ENCODE measurements at places on chromosomes 3 and 15.

- no peak for DNase-seq
Observed at GRCh38 chr3:122233101-122233952, 49.9 kb downstream of the CASR start.

- DNase-seq = peak; percentile 55
Observed at GRCh38 chr15:29736744-29737020, 85.6 kb downstream of the TJP1 start.

- DNase-seq = no peak
Observed at GRCh38 chr3:169289273-169289672, 374.2 kb downstream of the MECOM start.

- peak; percentile 62 for DNase-seq
Observed at GRCh38 chr3:37765591-37766488, 95.8 kb upstream of the CTDSPL start.

GRCh38 chr15:70035719-70036077 is 62.0 kb downstream of the TLE3 start:
- no peak for DNase-seq

- no peak for DNase-seq
Observed at GRCh38 chr15:47405365-47406162, 311.7 kb upstream of the SEMA6D start.

DNA sequence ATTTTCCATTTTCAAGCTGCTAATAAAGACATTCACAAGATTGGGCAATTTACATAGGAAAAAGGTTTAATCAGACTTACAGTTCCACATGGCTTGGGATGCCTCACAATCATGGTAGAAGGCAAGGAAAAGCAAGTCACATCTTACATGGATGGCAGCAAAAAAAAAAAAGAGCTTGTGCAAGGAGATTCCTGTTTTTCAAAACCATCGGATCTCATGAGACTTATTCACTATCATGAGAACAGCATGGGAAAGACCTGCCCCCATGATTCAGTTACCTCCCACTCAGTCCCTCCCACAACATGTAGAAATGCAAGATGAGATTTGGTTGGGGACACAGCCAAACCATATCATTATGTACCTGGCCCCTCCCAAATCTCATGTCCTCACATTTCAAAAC is 202.0 kb downstream of the FNDC3B start:
- no peak for DNase-seq

DNA sequence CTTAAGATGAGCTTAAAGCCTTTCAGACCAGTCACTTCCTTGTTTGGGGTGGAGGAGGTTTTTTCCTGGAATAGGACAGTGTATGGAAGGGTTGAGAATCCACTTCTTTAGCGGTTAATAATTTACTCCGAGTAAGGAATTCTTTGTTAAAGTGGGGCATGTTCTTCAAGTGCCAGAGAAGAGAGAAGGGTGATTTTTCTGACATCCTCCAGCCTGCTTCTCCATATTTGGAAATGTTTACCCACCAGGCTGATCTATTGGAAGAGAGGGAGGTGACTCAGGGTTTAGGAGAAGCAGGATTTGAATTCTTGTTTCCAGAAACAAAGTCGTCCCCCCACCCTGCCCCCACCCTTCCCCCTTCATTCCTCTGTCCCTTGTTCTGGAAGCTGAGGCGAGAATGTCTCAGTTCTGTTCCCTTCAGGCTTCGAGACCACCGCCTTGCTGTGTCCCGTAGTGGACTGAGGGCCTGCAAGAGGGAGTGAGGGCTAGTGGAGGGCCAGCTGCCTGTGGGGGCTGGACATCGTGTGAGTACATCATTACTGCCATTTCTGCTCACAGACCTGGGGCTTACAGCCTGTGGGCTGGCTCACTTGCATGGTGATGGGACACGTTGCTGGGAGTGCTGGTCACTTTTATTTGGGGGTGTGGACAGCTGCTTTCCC is 58.5 kb downstream of the LPP start:
- peak; percentile 98 for DNase-seq

DNA sequence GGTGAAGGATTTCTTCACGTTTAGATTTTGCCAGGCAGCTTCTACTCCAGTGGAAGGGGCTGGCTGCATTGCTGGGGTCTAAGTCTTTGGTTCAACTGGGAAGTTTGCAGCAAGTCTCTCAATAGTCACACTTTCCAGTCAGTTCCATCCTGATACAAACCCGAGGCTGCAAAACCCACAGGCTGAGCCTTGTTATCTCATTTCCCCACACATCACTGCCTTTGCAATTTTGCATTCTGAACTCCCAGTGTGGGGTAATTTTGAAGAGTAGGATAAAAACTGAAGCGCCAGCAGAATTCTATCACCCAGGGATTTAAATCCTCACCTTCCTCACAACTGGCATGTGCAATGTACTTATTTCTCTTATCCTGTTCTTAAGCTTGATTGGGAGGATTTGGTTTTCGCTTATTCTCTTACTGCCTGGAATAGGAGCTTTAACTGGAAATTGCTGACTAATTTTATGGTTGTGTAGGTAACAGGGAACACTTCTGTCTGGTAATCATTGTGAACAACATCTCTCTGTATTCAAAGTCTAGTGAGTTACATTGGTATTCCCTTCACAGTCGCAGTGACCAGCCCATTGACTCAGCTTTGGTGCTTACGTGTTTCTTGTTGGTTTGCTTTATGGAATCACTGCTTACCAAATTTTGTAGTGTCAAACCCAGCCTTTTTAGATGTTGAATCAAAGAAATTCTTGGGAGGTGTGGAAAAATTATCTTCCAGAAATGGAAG is 142.0 kb upstream of the TOPAZ1 start:
- no peak for DNase-seq

DNA sequence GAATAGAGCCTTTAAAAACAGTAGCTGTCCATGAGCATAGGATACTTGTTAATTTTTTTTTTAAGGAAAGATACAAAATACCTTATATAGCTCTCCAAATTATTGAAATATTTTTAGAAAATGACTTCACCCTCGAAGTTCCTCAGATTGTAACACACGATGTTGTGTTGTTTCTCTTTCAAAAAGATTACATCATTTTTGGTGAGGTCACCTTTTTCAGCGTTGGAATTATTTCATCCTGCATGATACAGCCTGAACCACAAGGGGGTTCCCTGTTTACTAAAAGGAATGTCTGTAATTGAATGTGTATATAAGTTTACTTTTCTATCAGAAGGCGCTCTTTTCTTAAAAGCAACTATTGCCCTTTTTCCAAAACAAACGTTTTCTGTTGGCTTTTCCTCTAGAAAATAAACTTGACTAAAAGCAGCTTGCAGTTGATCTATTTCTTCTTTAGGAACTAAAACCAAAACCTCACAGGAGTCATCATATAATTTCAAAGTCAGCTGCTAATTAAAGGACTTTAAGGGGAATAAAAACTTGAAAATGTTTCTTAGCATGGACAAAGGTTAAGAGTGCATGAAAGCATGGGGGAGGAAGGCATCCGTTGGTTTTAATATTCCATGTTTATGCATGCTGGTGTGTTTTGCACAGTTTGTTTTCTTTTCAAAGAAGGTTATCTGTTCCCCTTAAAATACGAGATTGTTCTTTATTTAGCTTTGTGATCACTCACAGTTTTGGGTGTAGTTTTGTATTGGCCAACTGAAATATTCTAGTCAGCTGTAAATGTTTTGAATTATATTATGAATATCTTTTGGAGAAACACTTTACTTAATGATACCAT is 29.4 kb downstream of the LYSMD4 start:
- DNase-seq = peak; percentile 89

- peak; percentile 49 for DNase-seq
Observed at GRCh38 chr3:18369551-18370185, 55.5 kb downstream of the SATB1 start.

GRCh38 chr3:66110840-66111239 is 72.1 kb upstream of the MAGI1 start:
- peak; percentile 31 for DNase-seq

GRCh38 chr3:32437896-32438295 is 46.2 kb downstream of the CMTM7 start:
- no peak for DNase-seq

GRCh38 chr3:15438983-15439382 is 11.6 kb downstream of the EAF1 start:
- DNase-seq = peak; percentile 40

DNA sequence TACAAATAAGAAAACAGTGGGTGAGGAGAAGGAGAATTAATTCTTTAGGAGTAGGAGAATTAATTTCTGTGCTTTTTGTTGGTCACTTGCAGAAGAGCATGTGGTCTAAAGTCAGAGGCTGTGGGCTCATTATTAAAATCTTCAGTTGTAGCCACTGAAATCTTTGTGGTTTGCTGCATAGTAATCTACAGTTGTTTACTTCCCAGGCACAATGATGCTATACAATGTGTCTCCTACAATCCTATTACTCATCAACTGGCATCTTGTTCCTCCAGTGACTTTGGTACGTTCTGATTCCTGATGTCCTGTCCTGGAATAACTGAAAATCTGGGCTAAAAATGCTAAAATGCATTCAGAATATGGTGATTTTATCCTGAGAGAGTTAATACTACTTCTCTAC is 21.0 kb downstream of the IFT122 start:
- peak; percentile 47 for DNase-seq

- no peak for DNase-seq
Observed at GRCh38 chr15:63134245-63134985, 12.8 kb downstream of the LACTB start.

DNA sequence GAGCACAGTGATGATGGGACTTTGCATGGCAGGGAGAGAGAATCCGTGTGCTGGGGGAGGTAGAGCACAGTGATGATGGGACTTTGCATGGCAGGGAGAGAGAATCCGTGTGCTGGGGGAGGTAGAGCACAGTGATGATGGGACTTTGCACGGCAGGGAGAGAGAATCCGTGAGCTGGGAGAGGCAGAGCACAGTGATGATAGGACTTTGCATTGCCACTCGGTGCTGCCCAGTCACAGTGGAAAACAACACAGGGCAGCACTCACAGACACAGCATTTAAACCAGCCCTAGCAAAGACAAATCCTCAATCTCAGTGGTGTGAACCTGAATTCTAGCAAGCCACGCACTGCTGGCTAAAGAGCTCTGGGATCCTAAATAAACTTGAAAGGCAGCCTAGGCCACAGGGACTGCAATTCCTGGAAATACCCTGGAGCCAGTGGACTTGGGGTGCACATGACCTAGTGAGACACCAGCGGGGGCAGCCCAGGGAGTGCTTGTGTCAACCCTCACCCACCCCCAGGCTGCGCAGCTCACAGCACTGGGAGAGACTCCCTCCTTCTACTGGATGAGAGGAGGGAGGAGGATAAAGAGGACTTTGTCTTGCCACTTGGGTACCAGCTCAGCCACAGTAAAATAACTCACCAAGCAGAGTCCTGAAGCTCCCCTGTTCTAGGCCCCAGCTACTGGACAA is 23.4 kb upstream of the TNK2 start:
- no peak for DNase-seq

GRCh38 chr15:68967948-68968347 is 37.6 kb downstream of the SPESP1 start:
- no peak for DNase-seq

DNA sequence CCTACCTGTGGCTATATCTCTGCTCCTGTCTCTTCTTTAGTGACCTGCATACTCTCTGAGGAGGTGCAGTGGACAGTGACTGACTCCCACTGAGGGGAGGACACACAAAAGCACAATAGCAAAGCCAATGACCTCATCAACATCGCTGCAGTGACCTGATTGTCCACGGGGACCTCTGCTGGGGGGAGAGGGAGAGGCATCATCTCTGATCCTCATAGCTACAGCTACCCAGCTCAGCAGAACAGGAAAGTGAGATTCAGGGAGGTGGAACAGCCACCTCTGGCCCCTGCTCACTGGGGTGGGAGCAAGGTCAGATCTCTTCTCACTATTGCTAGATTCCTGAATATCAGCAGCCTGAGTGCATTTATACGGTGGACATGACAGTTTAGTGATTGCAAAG is 179.2 kb downstream of the ATP10A start:
- DNase-seq = no peak

DNA sequence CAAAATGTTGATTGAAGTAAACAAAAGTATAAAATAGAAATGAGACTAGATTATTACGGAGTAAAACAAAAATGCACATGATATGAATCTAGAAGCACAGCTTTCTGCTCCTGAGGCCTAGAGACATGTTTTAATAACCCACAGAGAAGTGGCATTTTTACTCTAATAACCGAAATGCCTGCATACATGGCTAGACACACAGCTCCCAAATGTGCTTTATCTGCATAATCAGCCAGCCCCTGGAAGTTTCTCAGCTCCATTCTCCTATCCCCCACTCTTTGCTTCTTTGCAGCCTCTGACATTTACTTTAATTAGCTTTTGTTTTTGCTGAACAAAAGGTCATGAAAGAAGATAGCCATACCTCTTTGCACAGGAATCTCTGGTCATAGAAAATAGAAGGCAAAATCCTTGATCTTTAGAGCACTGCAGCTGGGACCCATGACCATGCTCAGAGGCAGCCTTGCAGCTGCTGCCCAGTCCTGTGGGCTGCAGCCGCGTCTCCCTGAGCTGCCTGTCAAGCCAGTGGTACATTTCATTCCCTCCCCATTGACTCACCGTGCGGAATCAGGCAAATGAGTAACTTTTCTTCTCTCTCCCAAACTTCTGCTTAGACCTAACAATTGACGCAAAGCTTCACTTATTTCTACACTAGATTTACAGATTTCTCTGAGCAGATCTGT is at the start of gene VEPH1:
TSS of gene VEPH1 (minus strand) at position 501 of the 680 bp plus-strand sequence. CDS start 8,067 bp downstream, outside the sequence.
- DNase-seq = peak; percentile 54

DNA sequence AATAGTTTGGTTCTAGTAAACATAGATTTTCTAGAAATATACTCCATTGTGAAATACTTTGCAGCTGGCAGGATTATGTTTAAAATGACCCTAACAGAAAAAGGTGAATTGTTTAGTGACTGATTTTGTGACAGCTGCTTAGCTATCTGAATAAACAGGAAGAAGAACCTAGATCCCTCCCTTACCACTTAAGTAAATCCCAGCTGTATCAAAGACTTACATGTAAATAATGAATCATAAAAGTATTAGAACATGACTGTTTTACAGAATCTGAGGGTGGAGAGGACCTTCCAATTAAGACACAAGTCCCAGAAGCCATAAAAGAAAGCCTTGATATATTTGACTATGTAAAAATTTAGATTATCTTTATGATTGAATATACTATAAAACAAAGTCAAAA is 15.9 kb downstream of the SLC49A4 start:
- no peak for DNase-seq

DNA sequence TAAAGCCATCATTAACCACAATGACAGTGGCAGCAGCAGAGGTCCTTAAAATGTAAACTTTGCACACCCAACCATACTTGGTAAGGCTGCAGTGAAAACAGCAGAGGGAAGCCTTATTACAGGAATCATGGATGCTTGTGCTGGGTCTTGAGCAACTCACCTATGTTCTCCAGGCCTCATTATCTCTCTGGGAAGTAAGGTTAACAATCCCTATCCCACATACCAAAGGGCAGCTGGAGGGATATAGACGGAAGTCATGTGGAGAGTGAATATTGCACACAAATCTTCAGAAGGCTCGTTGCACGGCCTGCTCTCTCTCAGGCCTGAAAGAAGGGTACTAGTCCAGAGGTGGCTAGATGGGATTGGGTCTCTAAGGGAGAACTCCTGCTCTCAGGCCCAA is 25.8 kb upstream of the CELF6 start:
- DNase-seq = no peak

- no peak for DNase-seq
Observed at GRCh38 chr3:58867621-58868020, 182.2 kb downstream of the CFAP20DC start.

GRCh38 chr15:101244036-101244781 is 7.6 kb downstream of the CHSY1 start:
- DNase-seq = peak; percentile 55

- DNase-seq = no peak
Observed at GRCh38 chr3:16888785-16889607, 4.2 kb downstream of the PLCL2 start.

Data from fibroblast of skin of right biceps (primary cell).